Uterus (tissue), 4 donors: ENCODE measurements at places on chromosomes 7 and 10.

DNA sequence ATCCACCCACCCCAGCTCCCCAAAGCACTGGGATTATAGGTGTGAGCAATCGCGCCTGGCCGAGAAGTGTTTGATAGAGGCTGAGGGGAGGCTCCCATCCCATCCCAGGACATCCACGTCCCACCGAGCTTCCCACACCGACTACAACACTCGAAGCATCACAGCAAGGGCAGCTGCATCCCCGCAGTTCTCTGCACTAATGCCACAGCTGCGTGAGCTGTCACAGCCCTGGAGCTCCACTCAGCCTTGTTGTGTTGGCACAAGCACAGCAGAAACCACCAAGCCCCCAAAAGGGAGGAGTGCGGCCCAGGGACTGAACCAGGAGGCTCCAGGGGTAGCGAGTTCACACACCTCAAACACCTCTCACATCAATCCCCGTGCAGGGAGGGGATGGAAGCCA lies 121.6 kb downstream of the DIP2C start:
- no peak overlapping the region for H3K4me3 ChIP-seq
- H3K36me3 ChIP-seq, result no peaks in the 10 kb centered on the region
- H3K27me3 ChIP-seq, result no peaks in the 10 kb centered on the region
- no peak overlapping the region for H3K27ac ChIP-seq

DNA sequence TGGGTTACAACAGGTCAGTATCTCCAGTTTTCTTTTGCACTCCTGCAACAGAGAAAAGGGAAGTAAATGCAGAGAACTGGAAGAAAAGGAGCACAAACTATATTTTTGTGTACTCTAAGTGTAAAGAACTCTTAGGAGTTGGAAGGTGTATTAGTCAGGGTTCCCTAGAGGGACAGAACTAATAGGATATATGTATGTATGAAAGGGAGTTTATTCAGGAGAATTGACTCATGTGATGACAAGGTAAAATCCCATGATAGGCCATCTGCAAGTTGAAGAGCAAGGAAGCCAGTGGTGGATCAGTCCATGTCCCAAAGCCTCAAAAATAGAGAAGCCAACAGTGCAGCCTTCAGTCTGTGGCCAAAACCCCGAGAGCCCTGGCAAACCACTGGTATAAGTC lies 22.6 kb upstream of the RAB18 start:
- DNase-seq, result no peak
- H3K4me3 ChIP-seq, result no peak overlapping the region
- no peaks in the 10 kb centered on the region for H3K36me3 ChIP-seq
- no peaks in the 10 kb centered on the region for H3K4me1 ChIP-seq

- no peaks in the 10 kb centered on the region for H3K4me1 ChIP-seq
- DNase-seq, result no peak
- no peak overlapping the region for H3K27ac ChIP-seq
- H3K27me3 ChIP-seq, result no peaks in the 10 kb centered on the region
- H3K4me3 ChIP-seq, result no peak overlapping the region
These were observed 621.2 kb downstream of the SDK1 start for GRCh38 chr7:3922175-3922635.

DNA sequence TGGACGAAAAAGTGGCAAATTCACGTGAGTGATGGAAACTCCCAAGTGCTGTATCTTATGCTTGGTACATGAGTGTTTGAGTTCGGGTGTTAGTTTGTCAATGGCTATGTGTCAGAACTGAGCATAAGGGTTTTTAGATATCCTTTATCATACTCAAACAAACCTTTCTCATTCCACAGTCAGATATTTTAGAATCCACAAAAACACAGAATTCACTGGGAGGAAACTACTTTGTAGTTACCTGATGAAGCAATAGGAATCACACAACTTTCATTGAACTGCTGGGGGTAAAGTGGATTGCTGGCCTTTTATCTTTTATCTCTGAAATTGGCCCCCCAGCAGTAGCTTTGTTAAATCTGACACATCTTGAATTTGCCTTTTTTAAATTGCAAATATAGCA lies 64.0 kb downstream of the DKK1 start:
- no peaks in the 10 kb centered on the region for H3K27me3 ChIP-seq
- no peak overlapping the region for H3K4me3 ChIP-seq
- no peak overlapping the region for H3K27ac ChIP-seq
- no peaks in the 10 kb centered on the region for H3K4me1 ChIP-seq

GRCh38 chr7:125468855-125469174 lies 539.2 kb upstream of the POT1 start:
- no peaks in the 10 kb centered on the region for H3K4me1 ChIP-seq
- no peak overlapping the region for H3K27ac ChIP-seq
- no peak overlapping the region for H3K4me3 ChIP-seq
- no peak for DNase-seq
- H3K36me3 ChIP-seq, result no peaks in the 10 kb centered on the region

- no peak overlapping the region for H3K27ac ChIP-seq
- H3K27me3 ChIP-seq, result no peaks in the 10 kb centered on the region
- H3K36me3 ChIP-seq, result no peaks in the 10 kb centered on the region
- no peak for DNase-seq
These were observed 2.4 kb upstream of the CD36 start for GRCh38 chr7:80635998-80636397.
